ENCODE measurements at places on chromosomes 13 and 19.
A peak's percentile ranks its signal among the peaks of the same experiment; 100 is the strongest.

DNA sequence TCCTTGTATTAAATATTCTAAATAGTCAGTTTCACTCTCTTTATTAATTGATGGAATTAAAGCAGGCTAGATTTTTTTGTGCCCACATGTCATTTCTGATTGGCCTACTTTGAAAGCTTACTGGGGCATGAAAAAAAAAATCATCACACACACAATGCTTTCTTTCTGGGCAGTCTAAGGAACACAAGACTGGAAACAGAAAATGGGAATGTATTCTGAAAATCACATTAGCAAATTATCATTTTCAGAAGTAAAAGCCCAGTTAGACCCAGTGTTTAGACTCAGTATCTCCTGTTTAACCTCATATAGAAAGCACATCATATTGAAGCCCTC, 339.4 kb downstream of the SPRY2 start:
- DNase-seq, result no peak

DNA sequence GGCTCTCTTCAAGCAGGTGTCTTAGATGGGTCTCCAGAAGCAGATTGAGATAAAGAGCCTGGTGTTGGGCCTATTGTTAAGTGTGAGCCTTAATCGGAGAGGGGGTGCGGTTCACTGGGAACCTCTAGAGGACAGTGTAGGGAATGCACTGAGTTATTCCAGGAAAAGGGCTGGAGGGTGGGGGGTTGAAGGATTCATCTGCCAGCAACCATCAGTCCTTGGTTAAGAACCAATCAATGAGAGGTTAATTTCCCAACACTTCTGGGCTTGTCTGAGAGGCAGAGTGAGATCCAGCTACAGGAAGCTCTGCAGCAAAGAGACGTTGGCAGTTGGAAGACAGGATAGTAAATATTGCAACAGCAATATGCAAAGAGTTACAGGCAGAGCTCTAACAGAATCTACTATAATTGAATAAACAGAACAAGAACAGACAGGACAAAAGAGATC, 28.7 kb downstream of the CYP4F2 start:
- peak; percentile 100 for DNase-seq

- peak; percentile 13 for DNase-seq
Measured at GRCh38 chr19:49677901-49678674, 1.0 kb downstream of the PRMT1 start.

DNA sequence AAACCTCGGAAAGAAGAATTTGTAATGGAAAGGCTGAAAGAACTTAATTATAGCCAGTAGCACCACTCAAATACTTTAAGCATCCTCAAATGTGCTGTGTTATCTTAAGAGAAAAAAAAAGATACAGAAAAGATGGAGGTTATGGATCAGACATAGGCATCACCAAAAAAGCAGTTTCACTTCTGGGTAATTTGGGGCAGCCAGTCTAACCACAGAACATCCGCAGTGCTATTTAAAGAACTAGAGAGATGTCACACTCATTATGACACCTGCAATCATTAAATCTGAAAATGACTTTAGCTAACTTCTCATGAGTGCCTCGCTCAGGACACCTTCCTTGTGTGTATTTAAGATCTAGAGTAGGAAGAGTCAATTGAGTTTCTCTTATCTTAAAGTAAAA, 211.8 kb downstream of the RBM26 start:
- no peak for DNase-seq

GRCh38 chr19:17909003-17909732, 23.6 kb upstream of the CCDC124 start:
- no peak for DNase-seq

DNA sequence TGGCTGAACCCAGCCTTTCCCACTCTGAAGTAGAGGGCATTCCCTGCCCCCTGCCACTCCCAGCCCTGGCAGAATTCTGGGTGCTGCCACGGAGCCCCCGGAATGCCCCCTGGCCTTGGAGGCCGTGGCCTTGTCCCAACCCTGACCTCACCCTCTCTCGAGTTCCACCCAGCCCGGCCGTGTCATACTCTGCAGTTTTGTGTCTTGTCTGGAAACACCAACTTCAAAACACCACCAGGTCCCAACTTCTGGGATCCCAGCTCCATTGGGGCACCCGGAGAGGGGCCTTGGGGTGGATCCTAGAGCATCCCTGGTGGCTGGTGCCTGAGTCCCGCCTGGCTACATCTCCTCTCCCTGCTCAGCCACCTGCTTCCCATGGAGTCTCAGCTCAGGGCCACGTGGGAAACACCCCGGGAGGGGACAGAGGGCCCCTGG, 81.4 kb upstream of the MCF2L start:
- DNase-seq, result no peak

GRCh38 chr13:93268327-93269028, 41.9 kb downstream of the GPC6 start:
- DNase-seq, result no peak

GRCh38 chr13:64697226-64697625, 2532.9 kb downstream of the PCDH9 start:
- DNase-seq, result no peak

GRCh38 chr13:20461860-20462532, 63.7 kb downstream of the CRYL1 start:
- no peak for DNase-seq

- peak; percentile 71 for DNase-seq
Measured at GRCh38 chr13:46160471-46161066, 21.4 kb downstream of the LCP1 start.

DNA sequence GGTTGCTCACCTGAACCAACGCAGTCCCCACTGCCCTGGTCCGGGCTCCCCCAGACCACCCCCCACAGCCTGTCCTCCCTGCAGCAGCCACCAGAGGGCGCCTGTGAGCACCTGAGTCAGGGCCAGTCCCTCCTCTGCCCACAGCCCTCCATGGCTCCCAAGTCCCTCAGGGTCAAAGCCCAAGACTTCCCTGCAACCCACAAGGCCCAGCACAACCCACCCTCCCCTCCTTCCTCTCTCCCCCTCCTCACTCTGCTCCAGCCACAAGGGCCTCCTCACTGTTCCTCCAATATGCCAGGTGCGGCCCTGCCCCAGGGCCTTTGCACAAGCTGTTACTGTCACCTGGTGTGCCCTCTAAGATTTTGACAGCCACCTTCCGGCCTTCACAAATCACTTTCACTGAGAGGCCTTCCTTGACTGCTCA, 10.9 kb downstream of the GNA15 start:
- DNase-seq, result no peak

DNA sequence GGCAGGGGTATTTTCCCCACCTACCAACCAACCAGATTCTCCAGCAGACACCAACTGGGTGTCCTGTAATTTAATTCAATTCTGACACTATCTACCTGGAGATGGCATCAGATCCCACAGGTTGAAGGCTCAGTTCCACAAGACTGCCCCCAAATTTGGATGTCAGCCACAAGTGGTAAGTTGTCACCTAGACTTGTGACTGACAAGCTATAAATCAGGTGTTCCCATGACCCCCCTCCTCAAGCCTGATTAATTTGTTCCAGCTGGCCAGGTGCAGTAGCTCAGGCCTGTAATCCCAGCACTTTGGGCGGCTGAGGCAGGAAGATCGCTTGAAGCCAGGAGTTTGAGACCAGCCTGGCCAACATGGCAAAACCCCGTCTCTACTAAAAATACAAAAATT, 10.6 kb upstream of the HAUS5 start:
- DNase-seq, result no peak

- DNase-seq, result no peak
Measured at GRCh38 chr13:82772816-82773215, 1109.5 kb downstream of the SLITRK1 start.

DNA sequence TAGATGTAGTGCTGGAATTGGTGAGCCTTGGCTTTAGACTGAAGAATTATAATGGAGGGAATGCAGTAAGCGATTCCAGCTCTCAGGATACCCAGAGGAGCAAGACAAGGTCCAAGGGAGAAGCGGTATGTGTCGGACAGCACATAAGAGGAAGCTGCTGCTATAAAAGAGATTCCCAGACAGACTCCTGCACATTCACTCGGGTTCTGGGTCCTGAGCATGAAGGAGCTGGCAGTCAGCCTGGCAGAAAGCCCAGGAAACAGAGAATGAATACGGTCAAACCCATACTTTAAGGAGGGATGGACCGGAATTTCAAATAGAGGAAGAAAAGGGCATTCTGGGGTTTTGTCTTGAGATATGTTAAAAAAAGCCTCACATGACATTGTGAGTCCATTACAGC, 308.3 kb downstream of the DNAJC15 start:
- no peak for DNase-seq

DNA sequence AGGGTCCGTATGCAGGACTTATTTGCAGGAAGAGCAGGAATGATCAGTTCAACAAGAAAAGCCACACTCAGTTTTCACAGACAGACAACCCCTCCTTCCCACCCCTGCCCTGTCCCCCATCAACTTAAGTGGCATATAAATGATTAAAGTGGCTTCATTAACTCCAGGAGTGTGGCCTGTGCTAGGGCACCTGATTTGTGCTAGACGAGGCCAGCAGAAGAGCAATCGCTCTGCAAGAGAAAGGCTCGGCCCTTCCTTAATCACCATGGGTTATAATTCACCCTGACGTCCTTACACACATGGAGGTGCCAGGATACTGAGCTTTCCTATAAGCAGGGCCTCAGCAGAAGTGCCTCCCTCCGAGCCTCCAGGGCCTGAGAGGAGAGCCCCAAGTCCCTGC, 14.6 kb downstream of the C19orf12 start:
- DNase-seq, result no peak

GRCh38 chr19:10338940-10339339, 484 bp downstream of the ICAM3 start:
- DNase-seq, result no peak

DNA sequence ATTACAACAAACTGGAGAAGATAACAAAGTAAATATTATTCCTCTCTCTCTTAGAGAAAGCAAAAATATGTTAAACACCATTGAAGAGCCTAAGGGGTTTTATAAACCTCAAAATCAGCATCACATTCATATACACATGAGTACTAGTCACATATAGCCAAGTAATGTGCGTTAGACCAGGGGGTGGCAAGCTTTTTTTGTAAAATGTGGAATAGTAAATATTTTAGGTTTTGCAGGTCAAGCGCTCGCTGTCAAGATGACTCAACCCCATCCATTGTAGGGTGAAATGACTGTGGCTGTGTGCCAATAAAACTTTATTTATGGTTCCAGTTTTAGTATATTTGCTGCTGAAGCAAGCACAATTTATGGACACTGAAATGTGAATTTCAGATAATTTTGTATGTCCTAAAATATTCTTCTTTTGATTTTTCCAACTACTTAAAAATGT, 21.7 kb downstream of the RFX2 start:
- DNase-seq, result no peak

- no peak for DNase-seq
Measured at GRCh38 chr13:70171151-70171550, 62.9 kb upstream of the KLHL1 start.

GRCh38 chr13:28716511-28716910, 2.3 kb downstream of the SLC46A3 start:
- DNase-seq, result no peak

- no peak for DNase-seq
Measured at GRCh38 chr13:36883824-36884223, 36.2 kb downstream of the SMAD9 start.

- DNase-seq, result no peak
Measured at GRCh38 chr13:36329361-36329760, 16.8 kb downstream of the SPART start.

DNA sequence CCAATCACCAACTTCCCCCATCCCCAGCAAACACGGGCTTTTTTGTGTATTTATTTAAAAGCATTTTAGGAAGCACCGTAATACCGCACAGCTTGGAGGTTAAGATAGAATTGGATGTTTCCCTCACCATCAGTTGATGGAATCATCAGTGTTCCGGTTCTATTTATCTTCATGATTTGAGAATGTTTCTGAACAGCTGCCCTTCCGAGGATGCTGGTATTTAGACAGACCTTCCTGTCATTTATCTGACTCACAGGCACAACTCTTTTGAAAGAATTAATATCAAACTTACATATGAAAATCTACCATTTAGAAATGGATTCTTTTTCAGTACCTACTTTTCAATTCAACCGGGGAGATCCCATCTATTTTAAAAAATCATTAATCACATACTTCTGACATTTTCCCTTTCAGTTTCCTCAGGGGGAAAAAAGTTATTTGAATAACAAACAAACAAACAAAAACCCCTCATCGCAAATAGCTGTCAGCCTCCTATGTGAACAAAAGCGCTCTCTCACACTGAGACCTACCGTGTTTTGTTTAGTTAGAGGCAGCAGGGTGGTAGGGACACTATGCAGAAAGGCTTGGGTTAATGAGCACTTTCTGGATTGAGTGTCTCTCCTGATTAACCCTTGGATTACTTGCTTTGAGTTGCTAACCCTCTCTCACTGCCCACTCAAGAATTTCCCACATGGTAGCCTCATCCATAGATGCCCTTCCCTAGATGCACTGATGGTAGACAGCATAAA, 189.3 kb downstream of the TM9SF2 start:
- DNase-seq, result no peak

DNA sequence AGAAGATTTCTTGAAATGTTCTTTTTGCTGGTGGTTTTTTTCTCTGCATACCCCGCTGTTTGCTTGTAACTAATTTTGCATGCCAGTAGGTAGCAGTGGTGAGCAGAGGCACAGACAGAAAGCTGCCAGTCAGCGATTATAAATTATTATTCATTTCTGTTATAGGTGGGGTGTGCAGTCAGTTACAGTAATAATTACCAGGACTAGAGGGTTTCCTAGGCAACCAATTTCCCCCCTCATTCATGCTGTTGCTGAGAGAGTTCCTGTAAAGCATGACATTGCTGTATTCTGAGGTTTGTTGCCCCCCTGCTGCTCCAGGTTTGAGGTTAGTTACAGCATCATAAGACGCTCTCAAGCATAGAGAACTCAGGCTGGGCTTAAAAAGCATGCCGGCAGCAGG, 104.5 kb downstream of the URI1 start:
- no peak for DNase-seq

DNA sequence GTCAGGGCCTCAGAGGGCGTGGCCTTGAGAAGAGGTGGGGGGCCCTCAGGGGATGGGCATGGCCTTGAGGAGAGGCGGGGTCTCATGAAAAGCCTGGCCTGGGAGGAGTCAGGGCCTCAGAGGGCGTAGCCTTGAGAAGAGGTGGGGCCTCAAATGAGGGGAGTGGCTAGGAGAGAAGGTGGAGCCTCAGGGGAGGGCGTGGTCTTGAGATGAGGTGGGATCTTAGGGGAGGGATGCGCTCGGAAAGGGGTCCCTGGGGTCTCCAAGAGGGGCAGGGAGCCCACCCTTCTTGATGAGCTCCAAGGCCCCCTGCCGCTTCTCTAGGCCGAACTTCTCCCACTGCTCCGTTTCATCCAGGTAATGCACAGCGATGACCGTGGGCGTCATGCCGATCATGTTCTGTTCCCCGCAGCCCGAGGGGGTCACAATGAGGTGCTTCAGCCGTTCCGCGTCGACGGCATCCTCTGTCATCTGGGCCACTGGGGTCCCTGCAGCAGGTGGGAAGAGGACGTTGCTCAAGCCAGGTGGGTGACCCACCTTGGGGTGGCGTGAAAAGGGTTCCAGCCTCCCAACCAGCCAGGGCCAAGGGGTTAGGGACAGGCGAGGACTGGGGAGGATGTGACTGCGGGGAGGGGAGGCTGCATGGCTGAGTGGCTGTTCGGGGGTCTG, 24.3 kb upstream of the TNFSF14 start:
- DNase-seq, result no peak

- DNase-seq, result no peak
Measured at GRCh38 chr13:77373502-77373901, 46.6 kb upstream of the MYCBP2 start.
